ENCODE measurements at places on chromosomes 12 and 14.

DNA sequence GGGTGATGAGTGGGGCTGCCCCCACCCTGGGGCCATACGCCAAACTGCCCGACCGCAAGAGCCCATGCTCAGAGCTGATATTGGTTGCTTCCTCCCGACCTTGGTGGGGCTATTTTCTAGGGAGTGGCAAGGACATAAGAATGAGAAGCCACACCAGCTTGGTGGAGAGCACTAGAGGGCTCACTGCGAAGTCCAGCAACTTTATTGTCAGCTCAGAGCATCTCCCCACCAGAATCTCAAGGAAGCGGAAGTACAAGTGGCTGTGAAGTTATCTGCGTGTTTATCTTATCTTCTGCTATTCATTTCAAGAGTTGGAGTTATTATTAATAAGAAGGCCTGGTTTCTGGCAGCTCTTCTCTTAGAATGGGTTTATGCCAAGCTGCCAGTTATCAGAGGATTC, 4.9 kb upstream of the PLXNC1 start:
- no peak for DNase-seq

DNA sequence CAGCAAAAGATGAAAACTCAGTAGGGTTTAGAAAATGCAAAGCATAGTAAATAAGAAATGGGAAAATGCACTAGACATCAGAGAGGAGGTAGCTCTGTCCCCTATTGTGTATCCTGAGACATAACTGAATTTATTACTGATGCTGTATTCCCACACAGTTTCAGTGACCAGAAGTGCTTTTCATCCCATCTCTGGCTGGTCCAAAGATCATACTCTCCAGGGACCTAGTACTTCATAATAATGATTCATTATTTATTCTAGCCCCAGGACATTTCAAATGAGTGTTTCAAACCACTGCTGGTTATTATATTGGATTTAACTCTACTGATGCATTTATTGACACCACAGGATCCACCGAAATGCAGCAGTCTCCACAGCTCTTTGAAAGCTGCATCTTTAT, 163.3 kb downstream of the PAWR start:
- no peak for DNase-seq

GRCh38 chr12:125954362-125954761, 889.1 kb downstream of the AACS start:
- DNase-seq: no peak

GRCh38 chr12:76649099-76649498, 89.5 kb upstream of the OSBPL8 start:
- no peak for DNase-seq

DNA sequence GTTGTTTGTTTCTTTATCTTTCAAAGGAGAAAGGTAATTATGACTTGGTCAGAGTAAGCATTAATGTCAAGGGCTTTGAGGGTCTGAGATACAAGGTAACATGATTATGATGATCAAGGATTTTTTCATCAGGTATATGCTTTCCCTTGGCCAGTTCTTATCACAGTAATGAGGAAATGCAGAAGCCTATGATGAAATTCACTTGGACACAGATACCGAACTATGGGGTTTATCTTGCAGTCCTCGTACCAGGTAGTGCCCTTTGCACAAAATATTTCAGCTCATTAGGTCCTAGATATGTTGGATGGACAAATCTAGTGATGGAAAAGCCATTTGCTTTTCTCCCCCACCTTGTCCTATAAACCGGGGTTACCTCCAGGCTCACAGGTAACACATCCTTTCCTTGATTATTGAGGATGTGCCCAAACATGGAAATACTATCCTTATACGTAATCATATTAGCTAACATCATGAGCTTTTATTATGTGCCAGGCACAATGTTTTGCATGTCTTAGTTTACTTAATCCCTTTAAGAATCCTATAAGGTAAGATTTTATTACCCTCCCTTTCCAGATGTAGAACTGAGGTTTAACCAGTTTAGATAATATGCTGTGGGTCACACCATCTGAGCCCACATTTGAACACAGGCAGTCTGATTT, 7.0 kb upstream of the RASSF3 start:
- no peak for DNase-seq

DNA sequence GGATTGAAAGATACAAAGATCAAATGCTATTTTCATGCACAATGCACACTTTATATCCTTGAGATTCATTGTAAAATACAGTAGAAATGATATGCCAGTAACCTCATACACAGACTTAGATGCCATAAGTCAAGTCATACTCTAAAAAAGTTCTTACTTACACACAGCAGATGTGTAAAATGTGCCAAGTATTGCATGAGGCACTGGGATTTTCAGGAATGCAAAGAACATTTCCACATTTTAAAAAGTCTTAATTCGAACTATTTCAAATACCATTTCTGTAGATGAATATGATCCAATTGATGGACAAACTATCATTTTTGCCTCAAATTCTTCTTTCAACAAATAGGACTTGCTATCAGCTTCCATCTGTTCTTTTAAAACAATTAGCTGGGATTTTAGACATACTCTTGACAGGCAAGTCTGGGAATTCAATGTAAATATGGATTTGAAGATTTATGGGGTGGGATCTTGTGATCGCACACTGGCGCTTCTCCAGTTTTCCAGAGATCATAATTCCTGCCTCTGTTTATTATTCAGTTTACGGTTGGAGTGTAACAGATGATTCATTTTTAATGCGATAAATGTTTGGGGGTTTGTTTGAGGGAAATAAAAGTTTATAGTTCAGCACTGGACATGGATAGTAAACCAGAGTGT, 183.8 kb downstream of the PAX9 start:
- no peak for DNase-seq

GRCh38 chr14:55052269-55052930, 953 bp downstream of the MAPK1IP1L start:
- DNase-seq: no peak

GRCh38 chr14:36284971-36285595, 35.4 kb downstream of the MBIP start:
- no peak for DNase-seq

DNA sequence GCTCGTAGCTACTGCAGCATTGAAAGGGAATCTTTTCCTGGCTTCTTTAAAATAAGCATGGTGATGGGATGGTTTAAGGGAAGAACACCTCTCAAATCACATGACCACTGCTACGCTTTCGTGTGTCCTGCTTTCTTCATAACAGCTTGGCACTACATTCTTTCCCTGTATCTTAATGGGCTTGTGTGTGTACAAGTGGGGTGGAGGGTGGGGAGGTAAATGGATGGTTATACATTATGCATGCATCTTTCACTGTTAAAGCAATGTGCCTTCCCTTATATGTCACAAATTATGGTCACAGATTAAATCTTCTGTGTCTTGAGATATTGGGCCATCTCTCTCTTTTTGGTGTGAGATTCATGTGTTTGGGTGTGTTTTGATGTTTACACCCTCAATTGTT, 169.4 kb upstream of the GARIN2 start:
- no peak for DNase-seq

DNA sequence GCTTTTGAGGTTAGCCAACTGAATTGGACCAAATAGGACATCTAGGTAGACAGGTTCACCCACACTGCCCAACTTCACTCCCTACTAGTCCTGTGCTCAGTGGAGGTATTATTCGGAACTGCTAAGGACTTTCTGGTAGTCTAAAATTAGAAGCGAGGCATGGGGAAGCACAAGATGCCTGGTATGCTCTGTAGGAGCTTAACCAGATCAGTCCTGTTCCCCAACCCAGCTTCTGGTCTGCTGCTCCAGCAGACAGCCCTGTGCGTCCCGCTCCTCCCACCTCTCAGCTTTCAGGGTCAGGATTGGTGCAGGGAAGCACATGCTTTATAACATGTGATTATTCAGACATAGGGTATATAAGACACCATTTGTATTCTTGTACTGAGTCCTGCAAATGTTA, 31.2 kb downstream of the PRB3 start:
- no peak for DNase-seq

DNA sequence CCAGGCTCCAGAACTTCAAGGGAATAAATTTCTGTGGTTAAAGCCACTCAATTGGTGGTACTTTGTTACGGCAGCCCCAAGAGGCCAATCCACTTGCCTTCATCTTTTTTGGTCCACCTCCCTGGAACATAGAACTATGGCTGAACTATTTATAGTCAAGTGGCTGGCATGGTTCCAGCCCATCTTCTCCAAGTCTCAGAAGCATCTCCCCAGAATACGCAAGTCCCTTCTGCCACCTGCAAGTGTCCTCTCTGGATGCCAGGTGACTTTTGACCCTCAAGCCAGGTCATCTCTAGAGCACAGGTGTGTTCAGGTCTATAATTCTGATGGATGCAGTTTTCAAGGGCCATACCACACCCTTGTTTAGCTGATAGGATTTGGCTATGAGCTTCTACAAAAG, 371.5 kb downstream of the AACS start:
- DNase-seq: no peak

- DNase-seq: no peak
These were observed 24.6 kb downstream of the PLEKHG3 start for GRCh38 chr14:64728856-64729255.

GRCh38 chr12:56040151-56040550, 1.6 kb upstream of the RPS26 start:
- no peak for DNase-seq

- no peak for DNase-seq
These were observed 8.3 kb downstream of the CPNE6 start for GRCh38 chr14:24079491-24080141.

DNA sequence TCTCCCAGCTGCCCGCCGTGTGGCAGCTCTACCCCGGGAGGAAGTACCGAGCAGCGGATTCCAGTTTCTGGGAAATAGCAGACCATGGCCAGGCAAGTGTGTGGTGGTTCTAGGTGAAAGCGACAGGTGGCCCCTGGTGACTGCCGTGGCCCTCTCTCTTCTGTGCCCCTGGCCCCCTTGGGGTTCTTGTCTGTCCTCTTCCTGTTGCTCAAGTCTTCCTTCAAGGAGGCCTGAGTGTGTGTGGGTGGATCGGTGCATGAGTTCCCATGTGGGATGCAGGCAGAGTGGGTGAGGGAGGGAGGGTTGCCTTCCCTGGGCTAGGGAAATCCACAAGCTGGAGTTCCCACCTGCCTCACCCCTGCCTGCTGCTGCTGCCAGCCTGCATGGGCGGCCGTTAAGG, 4.6 kb downstream of the TCL1B start:
- no peak for DNase-seq

- no peak for DNase-seq
These were observed 21.6 kb upstream of the NR4A1 start for GRCh38 chr12:52029685-52030084.

GRCh38 chr14:104977008-104977680, 1.0 kb downstream of the AHNAK2 start:
- no peak for DNase-seq

DNA sequence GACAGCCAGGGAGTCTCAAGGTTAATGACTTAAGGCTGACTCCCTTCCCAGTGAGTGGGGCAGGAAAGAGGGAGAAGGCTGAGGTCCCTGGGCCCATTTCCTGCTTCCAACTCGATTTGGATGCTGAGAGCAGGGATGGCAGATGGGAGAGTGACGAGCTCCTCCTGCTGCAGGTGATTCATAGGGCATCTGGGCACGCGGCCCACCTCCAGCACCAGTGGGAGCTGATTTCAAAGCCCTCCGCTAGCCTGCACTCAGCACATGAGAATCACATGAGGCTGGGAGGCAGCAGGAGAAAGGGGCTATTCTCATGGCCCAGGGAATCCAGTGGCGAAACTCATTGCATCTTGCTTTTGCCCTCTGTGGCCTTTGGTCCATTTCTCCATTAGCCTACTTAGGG, 90.8 kb downstream of the SSPN start:
- no peak for DNase-seq

- DNase-seq: no peak
These were observed 31.5 kb downstream of the FBXL14 start for GRCh38 chr12:1562813-1563407.

DNA sequence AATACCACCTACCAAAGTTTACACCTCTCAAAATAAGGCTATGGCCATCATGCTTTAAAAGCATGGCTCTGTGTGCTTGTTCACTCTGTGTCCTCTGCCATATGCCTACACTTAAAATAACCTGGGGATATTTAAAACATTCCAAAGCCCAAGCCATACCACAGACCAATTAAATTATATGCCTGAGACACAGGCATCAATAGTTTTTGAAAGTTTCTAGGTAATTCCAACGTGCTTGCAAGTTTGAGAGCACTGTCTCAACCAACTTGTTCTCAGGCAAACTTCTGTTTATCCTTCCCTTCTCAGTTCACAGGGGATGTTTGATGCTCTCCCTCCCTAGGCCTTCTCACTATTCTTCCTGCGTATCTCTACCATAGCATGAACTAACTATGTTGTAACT, 3.4 kb upstream of the FRMD6 start:
- DNase-seq: no peak

DNA sequence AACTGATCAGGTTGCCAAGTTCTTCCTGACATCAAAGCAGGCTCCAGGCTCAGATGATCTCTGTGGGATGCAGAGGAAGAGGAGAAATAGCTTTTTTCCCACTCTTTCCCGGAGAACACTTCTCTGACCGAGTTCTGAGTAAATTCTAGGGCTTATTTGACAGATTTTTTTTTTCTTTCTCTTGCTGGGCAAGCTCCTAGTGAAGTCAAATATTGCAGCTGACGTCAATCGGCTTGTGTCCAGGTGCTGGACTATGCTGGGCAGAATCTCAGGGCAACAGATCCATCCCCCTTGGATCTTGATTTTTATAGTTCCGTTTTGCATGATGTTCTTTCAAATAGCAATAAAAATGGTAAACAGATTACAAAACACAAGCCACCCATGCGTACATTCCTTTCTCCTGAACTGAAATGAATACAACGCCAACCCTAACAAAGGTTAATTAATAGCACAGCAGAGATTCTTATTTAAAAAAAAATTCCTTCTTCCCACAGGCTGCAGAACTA, 182.2 kb downstream of the NOVA1 start:
- no peak for DNase-seq

DNA sequence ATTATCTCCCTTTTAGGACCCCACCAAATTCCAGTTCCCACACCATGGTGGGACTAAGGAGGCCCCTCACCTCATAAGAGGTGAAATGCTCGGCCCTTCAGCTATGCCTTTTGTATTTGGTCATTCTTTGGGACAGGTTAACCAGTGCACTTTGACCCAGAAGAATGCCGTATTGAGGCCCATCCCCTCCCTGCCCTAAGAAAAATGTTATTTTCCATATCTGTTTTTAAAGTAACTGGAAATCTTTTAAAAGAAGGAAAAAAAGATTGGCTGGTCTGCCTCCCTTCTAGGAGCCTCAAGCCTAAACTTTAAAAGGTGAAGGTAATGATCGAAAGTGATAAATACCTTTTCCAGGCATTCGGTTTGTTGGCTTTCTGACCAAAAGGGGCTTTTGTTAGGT, 5.7 kb upstream of the HOXC13 start:
- DNase-seq: no peak

DNA sequence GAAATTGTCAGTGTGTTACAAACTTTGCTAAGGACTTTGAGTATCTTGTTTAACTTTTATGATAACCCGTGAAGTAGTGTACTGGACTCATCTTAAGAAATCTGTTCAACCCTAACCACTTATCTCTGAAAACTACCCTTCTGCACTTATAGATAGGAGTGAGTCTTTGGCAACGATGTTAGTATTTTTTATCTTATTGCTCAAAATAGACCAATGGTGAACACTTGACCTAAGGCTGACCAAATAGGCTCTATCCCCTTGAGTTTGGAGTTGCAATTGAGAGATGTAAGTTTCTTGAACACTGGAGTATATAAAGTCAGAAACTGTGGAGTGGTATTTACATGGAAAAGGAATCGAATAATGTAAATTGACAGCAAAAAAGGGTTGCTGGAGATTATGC, 786.1 kb downstream of the TMTC2 start:
- DNase-seq: no peak

- no peak for DNase-seq
These were observed 146.0 kb upstream of the RPH3A start for GRCh38 chr12:112645586-112645985.
